Prostate gland (tissue), 2 donors: ENCODE measurements at places on chromosomes 6 and 20.

GRCh38 chr6:139372326-139373153 is 1.9 kb downstream of the CITED2 start:
- DNase-seq = no peak

- DNase-seq = no peak
These were observed 40.7 kb upstream of the KCNK5 start for GRCh38 chr6:39269961-39270360.

DNA sequence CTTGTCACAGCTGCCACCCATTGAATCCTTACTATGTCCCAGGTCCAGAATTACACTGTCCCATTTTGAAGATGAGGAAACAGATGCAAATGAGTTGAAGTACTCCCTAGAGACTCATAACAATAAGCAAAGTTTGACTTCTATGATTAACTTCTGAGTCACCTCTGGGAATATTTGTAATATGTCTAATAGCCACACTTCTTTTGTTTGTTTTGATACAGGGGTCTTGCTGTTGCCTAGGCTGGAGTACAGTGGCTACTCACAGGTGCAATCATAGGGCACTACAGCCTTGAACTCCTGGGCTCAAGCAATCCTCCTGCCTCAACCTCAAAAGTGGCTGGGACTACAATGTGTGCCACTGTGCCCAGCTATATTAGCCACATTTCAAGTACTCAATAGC is 11.4 kb upstream of the SOX12 start:
- DNase-seq = no peak

DNA sequence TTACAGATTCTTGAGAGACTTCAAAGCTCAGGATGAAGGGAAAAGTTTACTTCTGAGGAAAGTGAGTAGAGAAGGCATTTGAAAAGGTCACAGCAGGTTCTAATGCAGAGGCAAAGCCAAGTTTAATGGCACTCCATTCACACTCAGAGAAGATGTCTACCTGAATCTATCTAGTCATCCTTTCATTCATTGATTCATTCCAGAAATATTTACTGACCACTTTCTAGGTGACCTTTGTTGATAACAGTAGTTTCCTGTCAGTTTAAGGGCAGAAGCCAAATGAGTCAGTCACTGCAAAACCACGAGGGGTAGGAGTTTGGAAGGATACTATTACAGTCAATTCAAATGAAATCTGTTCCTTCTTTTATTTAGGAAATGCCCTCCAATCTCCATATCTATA is 30.8 kb downstream of the FBXO5 start:
- DNase-seq = no peak

GRCh38 chr20:62772103-62772611 is 24.1 kb upstream of the MRGBP start:
- DNase-seq = no peak

DNA sequence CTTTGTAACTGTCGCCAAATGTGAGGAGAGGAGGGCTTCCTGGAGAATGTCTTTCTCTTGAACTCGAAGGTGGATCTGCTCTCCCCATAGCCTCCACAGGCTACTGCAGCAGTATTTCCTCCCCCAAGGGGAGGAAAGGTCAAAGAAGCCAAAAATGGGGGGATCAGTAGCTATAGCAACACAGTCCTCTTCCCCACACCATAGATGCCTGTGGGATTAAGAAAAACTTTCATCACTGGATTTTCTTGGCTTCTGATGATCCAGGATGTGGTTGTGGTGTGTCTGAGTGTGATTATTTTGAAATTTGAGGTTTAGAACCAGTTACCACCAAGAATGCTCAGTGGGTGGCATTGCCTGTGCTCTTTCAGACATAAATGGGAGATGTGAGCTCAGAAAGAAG is 140.1 kb upstream of the SPACA1 start:
- DNase-seq = no peak

DNA sequence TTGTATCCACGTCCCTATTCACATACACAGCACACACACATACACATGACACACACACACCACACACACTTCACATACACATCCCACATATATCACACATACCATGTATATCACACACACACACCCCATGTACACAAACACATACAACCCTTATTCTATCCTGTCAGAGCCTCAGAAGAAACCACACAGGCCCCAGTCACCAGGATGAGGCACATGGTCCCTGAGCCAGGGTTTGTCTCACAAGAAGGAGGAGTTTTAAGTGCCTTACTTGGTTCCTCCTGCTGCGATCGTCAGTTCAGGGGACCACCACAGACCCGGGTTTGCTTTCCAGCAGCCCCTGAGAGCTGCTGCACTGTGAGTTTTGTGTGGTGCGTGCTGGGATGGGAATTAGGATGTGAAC is 23.6 kb downstream of the BFSP1 start:
- no peak for DNase-seq

DNA sequence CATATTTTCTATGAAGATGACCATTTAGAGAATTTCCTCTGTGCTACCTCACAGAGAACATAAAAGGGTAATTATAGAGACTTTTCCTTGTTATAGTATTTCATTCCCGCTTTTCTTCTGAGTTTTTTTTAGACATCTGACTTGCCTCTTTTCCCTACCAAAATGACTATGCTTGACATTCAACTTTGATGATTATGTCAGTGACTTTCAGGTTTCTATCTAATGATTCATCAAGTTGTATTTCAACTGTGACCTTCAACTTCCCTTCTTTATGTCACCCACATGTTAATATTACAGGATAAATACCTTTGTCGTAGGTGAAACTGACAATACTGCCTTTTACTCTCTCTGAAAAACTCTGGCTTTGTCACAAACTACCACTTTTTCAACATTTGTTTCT is 95.3 kb downstream of the MLIP start:
- no peak for DNase-seq

DNA sequence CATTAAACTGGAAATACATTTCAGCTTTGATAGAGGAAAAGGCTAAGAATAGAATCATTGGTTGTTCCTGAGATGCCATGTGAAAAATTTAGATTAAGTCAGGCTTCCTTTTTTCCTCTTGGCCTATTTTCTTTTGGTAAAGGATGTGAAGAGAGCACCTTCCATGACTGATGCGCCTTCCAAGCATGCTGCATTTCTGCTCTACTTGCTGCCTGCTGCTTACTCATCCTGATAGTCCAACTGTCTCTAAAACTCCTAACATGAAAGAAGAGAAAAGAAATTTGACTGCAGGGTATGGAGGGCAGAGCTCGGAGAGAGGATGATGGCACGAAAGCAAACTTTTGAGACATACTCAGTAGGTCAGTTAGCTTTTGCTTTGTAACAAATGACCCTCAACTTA is 28.8 kb downstream of the SNAP25 start:
- no peak for DNase-seq

- DNase-seq = peak; percentile 7
These were observed 223.7 kb downstream of the GMDS start for GRCh38 chr6:2021713-2022125.
